ENCODE measurements at places on chromosomes 11 and 22. TPM values are rescaled to one million over a fixed set of nuclear protein-coding genes. Genes with fewer than 3 reads are reported as not detected.

The RAB36 gene
- total RNA-seq: 6.8 TPM

The AQP11 gene
- total RNA-seq: 2.4 TPM

The DCDC1 gene
- total RNA-seq: 2.0 TPM

The CRYBB1 gene
- 4.6 TPM for total RNA-seq

The KRTAP5-2 gene
- not detected for total RNA-seq

The SCARF2 gene
- 4.2 TPM for total RNA-seq

The ZNHIT2 gene
- total RNA-seq: 11.4 TPM

The C11orf91 gene
- total RNA-seq: not detected

The SOX10 gene
- 0.29 TPM for total RNA-seq

The ACTN3 gene
- 0.57 TPM for total RNA-seq

The PGR gene
- 0.29 TPM for total RNA-seq

The SNAP29 gene
- 20.4 TPM for total RNA-seq

The RNF215 gene
- total RNA-seq: 29.2 TPM

The BDNF gene
- 3.6 TPM for total RNA-seq

The CCDC188 gene
- 2.6 TPM for total RNA-seq

The MYEOV gene
- 4.1 TPM for total RNA-seq

The OR5AP2 gene
- total RNA-seq: not detected

The TBX1 gene
- total RNA-seq: 2.4 TPM

The SLC25A1 gene
- 94.4 TPM for total RNA-seq

The RAB3IL1 gene
- total RNA-seq: 2.1 TPM

The LINC01488 gene
- total RNA-seq: not detected

The TMPRSS6 gene
- 7.6 TPM for total RNA-seq

The BCO2 gene
- 2.7 TPM for total RNA-seq

The ART5 gene
- total RNA-seq: 3.8 TPM

The ZMAT5 gene
- total RNA-seq: 19.2 TPM

The CDC45 gene
- total RNA-seq: 19.0 TPM
